ENCODE measurements at places on chromosomes 3 and 15.

DNA sequence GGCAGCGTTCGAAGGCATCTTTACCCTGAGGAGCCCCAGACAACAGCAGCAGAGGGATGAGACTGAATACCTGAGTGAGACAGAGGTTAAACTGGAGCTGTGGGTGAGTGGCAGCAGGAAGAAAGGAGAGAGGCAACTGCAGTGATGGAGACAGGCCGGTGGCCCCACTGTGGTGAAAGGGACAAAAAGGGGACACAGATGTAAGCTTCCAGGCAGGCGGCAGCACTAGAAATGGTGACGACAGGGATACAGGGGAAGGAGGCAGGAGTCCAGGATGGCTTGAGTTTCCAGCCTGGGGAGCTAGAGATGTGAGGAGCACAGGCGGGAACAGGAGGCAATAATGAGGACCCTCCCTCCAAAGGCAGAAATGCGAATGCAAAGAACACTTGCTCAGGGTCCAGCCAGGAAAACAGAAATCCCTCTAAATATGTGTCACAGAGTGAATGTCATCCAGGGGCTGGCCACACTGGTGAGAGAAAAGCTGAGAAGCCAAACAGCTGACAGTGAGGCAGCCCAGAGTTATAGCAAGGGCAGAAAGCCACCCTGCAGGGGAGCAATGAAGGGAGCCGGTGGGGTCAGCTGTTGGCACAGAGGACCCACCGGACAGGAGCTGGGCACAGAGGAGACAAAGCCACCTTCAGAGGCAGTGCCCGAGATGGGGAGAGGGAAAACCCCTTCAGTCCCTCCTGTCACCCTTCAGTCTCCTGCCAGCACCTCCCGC lies 70.1 kb downstream of the TBC1D2B start:
- no peak for DNase-seq

DNA sequence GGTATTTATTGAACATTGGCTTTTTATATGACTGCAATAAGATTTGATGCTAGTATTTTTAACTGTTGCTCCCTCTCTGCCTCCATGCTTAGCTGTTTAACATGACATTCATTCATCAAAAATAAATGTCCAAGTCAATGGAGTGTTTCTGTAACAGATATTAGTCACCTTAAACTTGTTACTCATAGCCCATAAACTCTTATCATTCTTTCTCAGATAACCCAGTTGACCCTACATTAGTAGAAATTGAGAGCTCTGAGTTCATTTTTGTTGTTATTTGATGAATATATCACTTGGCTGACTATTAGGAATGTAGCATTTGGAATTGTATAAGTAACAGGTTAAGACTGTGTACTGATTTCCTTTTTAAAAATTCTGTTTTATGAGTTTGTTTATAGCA lies 201.1 kb downstream of the UBE2E2 start:
- no peak for DNase-seq

- no peak for DNase-seq
Measured at GRCh38 chr3:22843854-22844253, 359.3 kb upstream of the UBE2E2 start.

DNA sequence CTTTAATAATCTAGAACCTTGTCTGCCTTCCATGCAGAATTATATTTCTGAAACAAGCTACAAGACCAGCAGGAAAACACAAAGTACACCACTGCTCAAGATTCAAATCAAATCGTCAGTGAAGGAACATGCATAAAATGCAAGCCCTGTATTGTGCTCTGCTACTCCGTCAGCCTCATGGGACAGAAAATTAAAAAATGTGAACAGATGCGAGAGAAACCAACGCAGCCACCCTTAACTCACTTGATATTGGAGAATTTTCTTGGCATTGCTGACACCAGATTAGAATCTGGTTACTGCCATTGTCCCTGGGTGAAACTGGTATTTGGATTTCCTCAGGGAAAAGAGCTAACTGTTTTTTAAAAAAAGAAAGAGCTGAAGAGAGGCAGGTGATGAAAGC lies 23.6 kb downstream of the ANXA2 start:
- no peak for DNase-seq

DNA sequence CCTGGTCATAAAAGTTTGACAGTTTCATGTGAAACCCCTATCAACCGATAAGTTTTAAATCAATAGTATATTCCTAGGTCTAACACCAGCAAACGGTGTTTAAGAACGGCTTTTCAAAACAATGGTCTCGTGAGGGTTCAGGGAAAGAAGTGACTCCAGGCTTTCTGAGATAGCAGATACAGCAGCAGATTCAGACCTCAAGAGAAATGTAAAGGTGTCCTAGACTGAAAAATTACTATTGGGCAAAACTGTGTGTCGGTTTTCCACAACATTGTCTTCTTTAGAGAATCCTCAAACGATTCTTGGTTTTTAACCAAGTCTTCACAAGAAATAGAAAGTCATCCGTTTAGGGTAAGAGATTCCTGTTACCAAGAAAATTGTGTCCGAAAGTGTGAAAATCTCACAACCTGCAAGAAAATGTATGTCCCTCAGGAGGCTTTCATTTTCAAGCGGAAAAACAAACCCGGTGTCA lies 1.2 kb downstream of the SETD2 start:
- no peak for DNase-seq

DNA sequence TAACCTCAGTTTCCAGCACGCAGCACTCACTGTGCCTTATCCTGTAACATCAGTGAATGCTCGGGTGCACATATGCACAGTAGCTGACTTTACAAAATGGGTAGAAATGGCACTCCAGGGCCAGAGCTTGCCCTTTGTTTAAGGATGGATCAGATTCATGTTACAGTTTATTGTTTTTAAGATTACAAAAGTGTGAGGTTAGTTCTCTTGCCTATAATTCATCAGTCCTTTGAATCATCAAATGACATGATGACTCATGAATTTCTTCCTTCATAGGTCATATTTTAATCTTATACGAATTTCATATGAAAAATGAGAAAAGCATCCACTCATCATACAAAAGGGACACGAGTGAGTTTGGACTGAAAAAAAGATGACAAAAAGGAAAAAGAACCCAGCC lies 545.3 kb downstream of the GBE1 start:
- DNase-seq = no peak

DNA sequence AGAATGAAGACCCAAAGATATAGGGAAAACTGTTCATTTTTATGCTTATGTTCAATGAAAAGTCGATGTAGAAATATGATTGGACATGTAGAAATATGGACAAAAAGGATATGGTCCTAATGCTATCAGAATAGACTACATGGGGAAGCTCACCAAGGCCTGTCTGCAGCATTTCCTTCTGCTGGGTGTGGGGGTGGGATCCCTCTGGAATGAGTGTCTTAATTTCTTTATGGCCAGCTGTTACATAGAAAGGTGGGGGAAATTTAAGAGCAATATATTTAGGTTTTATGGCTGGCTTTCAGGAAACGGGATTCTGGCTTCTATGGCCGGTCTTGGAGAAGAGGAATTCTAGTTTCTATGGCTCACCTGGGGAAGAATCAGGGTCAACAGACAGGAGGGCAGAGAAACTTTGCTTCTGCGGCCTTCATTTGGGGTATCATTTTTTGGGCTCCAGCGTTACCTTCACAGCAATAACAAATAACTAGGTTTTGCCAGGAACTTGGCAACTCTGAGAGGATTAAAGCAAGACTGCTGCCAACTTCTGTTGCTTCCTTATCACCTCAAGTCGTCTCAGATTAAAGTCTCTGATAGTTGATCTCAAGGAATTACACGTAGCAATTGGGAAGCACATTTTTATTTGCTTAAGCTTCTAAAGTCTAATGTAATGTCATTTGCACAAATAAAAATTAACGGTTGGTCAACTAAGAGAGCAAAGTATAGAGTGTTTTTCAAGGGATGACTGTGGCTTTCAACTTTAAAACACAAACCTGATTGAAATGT lies 57.0 kb upstream of the GATM start:
- DNase-seq = no peak

Measured in activated T-cell treated with anti-CD3 and anti-CD28 coated beads for 48 hours (primary cell).